ENCODE measurements at places on chromosomes 2 and 18.

DNA sequence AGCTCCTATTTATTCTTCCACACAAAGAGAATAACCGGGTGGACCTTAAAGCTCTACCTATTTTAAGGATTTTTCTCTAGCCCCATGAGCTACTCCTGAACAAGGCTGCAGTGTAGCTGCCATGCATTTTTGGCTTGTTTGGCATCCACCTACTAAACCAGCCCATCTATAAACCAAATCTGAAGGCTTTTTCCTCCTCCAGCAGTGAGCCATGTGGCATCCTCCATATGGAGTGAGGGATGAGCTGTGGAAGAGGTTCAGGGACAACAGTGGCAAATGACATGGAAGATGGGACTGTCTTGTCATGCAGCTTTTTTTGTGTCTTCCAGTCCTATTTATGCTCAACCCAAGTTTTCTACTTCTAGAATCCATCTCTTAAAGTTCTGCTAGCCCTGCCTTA lies 100.2 kb downstream of the GALNT3 start:
- no peak for DNase-seq

GRCh38 chr2:240235149-240235803 lies 94.8 kb upstream of the OTOS start:
- no peak for DNase-seq

GRCh38 chr2:176589825-176590440 lies 320.7 kb downstream of the MTX2 start:
- no peak for DNase-seq

GRCh38 chr18:31044926-31045325 lies 2.4 kb upstream of the DSC3 start:
- no peak for DNase-seq

DNA sequence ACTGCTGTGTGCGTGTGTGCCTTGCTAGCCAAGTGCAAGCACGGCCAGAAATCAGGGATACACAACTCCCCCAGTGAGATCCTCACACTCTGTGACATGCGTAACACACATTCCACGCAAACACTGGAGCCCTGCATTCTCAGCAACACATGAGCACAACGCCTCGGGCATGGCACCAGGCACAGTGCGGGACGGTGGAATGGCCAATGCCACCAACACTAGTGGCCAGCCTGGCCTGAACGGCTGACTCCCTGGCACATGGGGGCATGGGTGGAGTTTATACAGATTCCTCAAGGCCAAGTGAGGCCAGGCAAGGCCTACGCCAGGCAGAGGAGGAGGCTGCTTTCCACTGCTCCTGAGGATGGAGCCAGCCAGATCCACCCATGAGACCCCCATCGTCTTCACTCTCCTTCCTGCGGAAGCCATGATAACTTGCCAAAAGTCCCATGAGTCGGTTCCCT lies 56.2 kb downstream of the ANKMY1 start:
- DNase-seq = no peak

GRCh38 chr2:154189953-154190352 lies 318.2 kb downstream of the GALNT13 start:
- no peak for DNase-seq

GRCh38 chr2:42513252-42513918 lies 19.6 kb upstream of the KCNG3 start:
- no peak for DNase-seq

DNA sequence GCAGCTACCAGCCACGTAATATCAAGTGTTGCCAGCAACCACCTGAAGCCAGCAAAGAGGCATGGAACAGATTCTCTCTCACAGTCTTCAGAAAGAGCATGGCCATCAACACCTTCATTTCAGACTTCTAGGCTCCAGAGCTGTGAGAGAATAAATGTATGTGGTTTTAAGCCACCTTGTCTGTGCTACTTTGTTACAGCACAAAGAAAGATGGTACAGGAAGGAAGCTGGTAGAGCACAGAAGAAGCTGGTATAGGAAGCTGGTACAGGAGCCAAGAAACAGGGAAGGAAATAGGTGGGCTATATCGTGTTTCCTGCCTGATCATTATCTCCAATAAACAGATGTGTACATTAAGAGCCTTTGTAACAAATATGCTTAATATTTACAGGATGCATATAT lies 217.4 kb downstream of the DPP10 start:
- DNase-seq = no peak

GRCh38 chr2:99403524-99403923 lies 66.3 kb downstream of the EIF5B start:
- no peak for DNase-seq

DNA sequence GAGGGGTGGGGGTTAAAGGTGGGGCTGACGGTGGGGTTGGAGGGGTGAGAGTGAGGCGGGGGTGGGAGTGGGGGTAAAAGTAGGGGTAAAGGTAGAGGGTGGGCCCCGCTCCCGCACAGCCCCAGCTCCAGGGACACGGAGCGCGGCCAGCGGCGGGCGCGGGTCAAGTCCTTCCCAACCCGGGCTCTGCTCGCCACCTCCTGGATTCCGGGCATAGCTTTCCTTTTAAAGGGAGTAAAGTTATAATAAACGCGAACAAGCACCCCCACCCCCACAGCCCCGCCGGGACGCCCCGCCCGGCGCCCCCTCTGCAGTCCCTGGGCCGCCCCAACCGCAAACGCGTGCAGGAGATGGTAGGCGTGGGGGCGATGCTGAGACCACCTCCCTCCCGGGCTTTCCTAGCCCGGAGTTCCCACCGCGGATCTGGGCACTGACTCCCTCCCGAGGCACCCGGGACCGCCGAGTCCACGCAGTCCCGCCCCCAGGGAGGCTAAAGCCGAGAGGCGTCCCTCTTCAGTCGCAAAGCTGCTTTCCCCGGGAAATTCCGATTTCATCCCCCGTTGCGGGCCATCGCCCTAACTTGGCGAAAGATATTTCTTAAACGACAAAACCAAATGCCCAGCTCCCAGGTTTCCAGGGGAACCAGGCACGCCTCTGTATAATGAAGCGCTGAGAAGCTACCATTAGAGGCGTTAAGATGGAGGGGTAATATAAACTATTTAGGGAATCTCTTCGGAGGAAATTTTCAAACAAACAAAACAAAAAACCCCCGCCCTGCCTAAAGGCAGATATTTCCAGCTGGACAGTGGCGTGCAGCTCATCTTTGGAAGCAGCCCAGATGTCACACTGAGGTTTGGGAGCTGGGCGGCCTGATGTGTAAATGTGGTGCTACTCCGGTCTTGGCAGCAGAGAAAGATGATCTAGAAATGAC lies at the start of gene LIMS2:
Gene LIMS2, minus strand, starts transcription at position 200 of the 931 bp plus-strand sequence. CDS start 506 bp downstream, outside the sequence.
- DNase-seq = no peak

DNA sequence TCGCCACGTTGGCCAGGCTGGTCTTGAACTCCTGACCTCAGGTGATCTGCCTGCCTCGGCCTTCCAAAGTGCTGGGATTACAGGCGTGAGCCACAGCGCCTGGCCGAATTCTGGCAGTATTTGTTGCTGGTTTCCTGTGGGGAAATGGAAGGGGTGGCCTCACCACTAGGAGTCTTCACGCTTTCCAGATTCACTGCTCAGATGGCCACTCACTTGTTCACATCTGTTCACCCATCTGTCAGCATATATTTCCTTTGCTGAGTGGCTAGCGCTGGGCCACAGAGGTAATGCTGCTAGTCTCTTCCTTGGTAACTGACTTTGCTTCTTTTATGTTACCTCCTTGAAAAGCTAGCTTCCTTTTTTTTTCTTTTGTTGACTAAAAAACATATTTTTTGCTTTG lies 27.2 kb downstream of the TMEM177 start:
- no peak for DNase-seq

DNA sequence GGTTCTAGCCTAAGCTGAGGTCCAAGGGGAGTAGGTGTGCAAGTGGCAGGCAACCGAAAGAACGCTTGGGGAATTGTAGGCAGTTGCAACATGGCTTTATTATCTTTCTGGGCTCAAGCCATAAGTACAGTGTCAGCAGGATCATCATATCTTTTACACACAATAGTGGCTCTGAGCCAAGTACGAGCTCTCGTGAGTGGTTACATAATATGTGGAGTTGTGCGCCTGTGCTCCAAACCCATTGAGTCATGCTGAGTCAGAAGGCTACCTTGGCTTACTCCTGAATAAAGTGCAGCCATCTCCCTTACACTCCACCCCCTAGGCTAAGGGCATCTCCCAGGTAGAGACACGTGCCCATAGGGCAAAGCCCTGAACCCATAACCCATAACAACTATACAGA lies 233.9 kb downstream of the SATB2 start:
- no peak for DNase-seq

DNA sequence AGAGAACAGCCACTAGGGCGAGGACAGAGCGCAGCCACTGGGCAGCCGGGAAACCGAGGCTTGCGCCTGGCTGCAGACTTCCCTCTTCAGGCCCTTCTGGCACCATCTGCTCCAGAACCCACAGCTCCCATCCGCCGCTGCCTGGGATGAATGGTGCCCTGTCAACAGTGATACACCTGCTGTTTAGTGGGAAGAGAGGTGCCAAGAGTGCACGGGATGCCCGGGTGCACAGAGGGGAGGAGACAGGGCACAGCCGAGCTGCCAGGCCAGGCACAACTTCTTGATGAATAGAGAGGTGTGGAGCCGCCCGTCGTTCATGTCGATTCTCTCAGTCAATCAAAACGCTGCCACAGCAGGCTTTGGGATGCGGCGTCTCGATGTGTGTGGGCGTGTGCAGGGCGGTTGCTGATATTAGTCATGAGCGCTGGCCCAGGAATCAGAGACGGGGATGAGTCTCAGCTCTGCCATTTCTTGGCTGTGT lies 39.5 kb downstream of the RRM2 start:
- DNase-seq = no peak

DNA sequence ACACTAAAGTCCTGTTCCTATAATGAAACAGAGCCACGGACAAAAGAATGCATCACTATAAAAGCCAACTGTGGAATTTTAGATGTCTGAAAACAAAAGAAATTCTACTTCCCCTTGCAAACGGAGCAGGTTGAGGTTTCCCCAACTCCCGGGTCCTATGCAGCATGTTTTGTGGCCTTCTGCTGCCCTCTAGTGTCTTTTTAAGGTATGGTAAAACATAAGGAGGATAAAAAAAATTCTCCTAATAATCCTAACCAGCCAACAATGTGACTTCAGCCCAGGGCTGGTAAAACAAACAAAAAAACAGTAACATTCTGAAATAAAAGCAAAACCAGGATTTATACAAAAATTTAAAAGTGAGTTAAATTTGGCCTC lies 539.5 kb downstream of the NRXN1 start:
- peak; percentile 25 for DNase-seq

DNA sequence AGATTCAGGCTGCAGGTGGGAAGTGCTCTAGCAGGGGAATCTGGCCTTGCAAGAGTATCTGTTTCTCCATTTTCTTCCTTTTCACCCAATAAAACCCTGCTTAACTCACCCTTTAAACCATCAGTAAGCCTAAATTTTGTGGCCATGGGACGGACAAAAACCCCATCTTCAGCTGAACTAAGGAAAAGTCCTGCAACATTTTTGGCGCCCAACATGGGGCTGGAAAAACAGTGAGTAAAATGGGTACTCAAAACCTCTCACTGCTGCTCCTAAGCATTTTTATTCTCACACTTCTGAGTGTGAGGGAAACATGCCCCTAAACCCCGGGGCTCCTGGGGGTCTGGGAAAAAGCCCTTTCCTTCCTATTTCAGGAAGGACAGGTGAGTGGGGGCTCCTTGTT lies 414.3 kb downstream of the ZNF804A start:
- DNase-seq = no peak

- DNase-seq = no peak
These were observed 584 bp downstream of the C2orf72 start for GRCh38 chr2:231037731-231038482.
